Activated CD4-positive, alpha-beta T cell treated with anti-CD3 and anti-CD28 coated beads for 24 hours (primary cell): ENCODE measurements at places on chromosomes 3 and 15.

DNA sequence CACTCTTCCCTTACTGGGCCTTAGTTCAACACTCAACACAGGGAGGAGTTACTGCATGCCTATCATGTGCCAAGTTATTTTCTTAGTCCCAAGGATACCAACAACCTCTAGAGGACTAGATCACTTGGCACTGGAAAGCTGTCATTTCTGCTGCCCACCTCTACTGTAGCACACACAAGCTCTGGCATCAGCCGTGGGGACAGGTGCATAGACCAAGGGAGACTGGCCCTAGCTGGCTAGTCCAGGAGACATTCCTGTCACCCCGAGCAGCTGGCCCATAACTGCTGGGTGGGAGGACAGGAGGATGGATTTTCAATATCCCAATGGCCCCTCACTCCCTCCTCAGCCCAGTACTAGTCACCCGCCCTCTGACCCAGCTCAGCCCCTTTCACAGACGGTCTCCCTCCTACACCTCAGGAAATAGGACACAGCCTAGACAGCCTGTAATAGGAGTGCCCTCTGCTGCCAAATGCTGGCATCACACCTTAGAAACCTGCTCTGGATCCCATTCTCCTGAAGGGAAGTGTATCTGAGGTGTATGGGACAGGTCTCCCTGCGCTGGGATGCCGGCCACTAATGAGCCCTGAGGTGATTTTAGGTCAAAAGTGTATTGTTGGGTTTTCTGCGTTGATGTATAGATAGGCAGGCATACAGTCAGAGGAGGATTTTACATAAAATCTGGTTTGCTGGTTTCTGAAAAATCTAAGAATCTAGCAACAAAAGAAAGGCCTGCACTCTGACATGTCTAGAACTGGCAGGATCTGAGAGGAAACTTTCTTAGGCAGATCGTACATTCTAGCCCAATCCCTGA is 3.4 kb upstream of the DZIP1L start:
- peak; percentile 52 for DNase-seq

- no peak for DNase-seq
Observed at GRCh38 chr3:19216669-19217337, 68.5 kb downstream of the KCNH8 start.

DNA sequence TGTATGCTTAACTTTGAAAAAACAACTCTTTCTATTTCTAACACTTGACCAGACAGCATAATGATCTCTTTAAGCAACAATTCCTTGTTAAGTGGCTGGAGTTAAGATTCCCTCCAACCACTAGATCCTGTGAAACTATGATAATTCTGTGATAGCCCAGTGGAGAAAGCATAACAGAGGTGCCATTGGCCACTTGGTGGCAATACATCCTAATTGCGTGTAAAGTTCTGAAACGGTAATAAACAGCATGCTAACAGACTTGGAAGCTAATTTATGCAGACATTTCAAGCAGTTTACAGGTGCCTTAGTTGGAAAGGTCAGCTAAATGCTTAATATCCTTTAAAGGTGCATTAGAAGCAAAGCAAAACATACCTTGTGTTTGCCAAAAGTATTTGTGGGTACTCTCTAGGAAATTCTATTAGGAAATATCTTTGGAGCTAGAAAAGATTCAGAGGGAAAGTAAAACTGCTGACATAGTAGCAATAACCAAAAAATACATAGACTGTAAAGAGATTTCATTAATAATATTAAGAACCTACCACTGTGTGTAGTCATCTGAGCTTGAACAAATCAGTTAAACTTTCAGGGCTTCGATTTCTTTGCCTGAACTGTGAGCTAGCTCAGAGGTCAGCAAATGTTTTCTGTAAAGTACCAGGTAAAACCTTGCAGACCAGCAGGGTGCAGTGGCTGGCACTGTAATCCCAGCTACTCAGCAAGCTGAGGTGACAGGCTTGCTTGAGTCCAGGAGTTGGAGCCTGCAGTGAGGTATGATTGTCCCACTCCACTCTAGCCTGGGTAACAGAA is 19.0 kb upstream of the CSTA start:
- DNase-seq, result no peak

DNA sequence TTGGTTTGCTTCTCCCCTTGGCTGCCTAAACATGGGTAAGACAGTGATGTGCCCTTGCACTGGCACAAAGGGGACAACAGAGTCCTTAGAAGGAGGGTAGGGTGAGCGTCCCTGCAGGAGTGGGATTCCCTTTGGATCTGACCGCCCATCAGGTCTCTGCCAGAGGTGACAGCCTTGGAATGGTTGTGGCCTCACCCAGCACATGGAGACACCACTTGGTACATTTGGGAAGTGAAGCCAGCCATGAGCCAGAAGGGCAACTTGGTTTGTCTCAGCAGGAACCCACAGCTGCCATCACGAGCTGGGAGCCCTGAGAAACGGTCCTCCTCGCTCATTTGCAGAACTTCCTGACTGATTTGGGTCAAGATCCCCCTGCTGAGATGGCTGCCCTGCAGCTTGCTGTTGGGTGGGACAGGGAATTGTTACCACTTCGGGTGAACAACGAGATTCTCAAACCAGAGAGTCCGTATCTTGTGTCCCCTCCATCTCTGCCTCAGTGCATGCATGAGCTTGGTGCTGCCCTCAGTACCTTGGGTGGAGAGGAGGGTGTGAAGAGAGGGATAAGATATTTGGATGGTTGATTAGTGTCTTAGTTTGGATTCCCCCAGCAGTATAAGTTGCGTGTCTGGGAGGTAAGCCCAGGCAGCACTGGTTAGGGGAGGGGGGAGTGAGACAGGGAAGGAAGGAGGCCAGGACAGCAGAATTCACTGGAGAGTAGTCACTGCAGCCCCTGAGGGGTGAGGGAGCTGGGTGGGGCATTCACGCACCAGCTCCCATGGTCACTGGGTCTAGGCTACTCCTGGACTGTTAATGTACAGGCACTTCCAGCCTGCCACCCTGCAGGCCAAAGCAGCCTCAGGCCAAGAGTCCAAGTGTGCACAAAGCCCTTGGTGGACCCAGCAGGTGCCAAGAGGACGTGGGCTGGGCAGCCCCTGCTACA is 168.8 kb upstream of the TOPAZ1 start:
- DNase-seq, result no peak

- DNase-seq, result no peak
Observed at GRCh38 chr3:137343283-137343682, 385.5 kb downstream of the IL20RB start.

DNA sequence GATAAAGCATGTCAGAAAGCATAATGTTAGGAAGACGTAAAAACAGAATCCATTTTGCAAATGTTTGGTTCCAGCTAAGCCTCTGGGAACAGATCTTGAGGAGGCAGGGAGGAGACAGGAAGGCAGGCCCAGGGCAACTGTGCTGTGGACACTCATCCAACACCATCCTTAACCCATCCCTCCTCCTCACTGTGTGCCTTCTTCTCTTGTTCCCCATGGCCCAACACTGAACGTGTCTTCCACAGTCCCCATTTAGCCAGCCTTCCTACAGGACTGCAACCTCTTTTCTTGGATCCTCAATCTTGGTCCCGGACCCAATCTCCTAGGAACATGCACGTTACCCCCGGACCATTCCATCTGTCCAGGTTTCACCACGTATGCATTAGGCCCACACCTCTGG is 15.4 kb downstream of the C2CD4B start:
- DNase-seq, result no peak

DNA sequence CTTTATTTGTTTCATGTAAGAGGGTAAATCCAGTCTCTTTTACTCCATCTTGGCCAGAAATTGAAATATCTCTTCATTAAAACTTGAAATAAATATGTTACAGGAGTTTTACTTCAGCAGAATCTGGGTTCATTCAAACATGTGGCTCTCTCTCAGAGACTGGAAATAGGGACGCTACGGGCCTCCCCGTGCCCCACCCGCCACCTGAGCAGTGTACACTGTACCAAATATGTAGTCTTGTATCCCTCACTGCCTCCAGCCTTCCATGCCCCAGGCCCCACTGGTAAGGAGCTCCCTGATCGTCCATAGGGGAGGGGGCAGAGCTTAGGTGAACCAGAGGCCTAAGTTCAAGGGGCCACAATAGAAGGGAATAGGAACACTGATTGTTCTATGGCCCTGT is 36.0 kb downstream of the RPL39L start:
- DNase-seq, result no peak
